ENCODE measurements at places on chromosomes 7 and 10. TPM values are rescaled to one million over a fixed set of nuclear protein-coding genes. Genes with fewer than 3 reads are reported as not detected.

- DNase-seq = peak; percentile 49
Observed at GRCh38 chr7:55409482-55410225, 44.5 kb downstream of the LANCL2 start.

- peak; percentile 27 for DNase-seq
Observed at GRCh38 chr10:35216303-35216905, 89.8 kb downstream of the CREM start.

The RNF32 gene
- total RNA-seq = 4.1 TPM

DNA sequence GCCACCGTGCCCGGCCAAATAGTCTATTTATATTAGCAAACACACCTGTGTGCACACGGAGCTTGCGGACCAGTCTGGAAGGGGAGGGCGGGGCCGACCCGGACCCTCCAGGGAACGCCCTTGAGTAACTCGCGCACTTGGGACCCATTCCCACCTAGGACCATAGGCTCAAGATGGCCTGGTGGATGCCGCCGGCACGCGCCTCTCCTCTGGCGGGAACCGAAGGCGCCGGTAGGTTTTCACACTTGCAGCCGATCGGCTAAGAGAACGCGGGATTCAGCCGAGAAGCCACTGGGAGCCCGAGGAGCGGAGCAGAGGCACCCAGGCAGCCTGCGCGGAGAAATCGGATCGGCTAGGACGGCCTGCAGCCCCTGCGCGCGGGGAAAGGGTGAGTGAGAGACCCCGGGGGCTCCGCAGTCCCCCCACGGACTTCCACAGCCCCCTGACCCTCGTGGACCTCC lies 18.9 kb downstream of the IFT22 start:
- no peak for DNase-seq

DNA sequence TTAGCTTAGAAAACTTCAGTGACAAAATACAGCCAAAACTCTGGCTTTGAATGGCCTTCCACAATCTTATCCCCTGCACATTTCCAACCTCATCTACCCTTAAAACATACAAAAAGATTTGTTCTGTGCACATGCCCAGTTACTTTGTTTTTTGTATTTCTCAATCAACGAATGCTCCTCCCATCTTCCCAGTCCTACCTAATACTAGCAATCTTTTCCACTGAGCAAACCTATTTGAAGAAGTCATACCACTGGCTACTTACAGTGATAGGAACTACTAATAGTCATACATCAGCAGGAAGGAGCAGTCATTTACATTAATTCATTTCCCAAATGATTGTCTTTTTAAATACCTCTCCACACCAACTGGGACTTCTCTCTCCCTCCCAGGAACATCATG lies 2.5 kb downstream of the USP54 start:
- DNase-seq = no peak

- DNase-seq = no peak
Observed at GRCh38 chr7:5502721-5503243, 79.1 kb upstream of the TNRC18 start.

The TRRAP gene
- total RNA-seq = 18.8 TPM

GRCh38 chr10:21399392-21400035 lies 126.0 kb downstream of the SKIDA1 start:
- DNase-seq = peak; percentile 71

- peak; percentile 77 for DNase-seq
Observed at GRCh38 chr7:111090846-111091245, at the start of gene LRRN3. Gene LRRN3, plus strand, starts transcription at chr7:111091127. Its CDS starts 31,646 bp downstream, at chr7:111122773.

The PNLIPRP3 gene
- total RNA-seq = 0.06 TPM

DNA sequence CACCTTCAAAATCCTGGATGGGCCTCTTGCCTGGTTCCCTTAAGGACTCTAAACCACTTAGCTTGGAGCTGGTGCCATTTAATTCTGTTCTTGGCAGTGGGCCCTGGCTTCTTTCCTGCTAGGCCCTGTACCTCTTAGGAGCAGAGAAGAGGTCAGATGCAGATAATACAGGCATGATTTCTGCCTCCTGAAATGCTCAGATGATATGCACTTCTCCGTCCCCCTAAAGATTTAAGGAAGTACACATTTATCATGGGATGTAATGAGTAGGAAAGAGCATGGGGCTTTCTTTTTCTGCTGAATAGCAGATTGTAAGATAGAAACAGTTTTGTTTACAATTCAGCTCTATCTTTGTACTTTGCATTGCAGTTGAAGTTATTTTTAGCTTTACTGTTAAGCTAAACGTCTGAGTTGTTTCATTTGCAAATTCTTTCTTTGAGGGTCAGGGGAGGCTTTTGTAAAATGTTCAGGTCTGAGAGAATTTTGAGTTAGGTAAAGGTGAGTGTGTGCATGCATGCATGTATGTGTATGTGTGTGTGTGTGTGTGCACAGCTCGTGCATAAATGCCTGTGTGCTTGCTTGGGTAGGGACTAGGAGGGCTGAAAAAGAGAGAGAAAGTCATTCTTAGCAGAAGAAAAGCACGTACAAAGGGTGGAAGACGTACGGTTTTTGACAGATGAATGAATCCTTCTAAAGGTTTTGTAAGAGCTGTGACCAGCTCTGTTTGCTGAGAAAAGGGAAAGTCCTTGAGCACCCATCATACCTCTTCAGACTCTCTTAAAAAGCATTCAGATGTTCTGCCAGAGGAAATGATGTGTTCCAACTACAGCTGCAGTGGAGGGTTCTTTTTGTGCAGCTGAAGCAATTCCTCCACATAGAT lies 364.2 kb downstream of the AUTS2 start:
- no peak for DNase-seq

The NANOS1 gene
- total RNA-seq = 0.45 TPM

The TRDMT1 gene
- total RNA-seq = 5.9 TPM

GRCh38 chr7:30813466-30813865 lies 42.2 kb downstream of the MINDY4 start:
- no peak for DNase-seq

DNA sequence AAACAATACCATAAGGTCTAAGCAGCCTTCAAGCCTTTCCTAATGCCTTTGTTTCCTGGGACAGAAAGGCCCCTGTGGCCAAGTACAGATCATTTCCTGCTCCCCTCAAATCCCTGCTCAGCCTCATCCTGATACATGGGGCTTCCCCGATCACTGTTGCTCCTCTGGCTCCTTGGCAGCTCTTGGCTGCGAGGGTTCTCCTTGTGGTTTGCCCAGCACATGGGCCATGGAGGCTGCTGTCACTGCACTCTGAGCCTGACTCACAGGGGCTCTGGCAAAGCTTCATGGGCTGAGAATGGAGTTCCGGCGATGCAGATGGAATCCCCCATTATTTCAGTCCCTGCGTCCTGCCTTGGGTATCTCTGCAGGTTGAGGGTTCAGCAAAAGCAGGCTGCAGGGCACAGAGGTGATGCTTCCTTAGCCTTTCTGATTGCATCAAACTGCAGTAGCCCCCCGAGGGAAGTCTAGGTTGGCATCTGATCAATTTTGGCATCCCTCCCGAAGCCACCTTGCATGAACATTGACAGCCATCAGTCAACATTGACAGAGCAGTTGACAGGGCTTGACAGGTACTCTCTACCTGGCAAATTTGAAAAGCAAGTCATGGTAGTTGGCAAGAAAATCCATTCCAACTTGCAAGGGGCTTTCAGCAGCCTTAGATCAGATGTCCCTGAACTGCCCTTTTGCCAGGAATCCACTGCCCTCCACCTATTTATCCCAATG lies 168.6 kb downstream of the GFRA1 start:
- no peak for DNase-seq

DNA sequence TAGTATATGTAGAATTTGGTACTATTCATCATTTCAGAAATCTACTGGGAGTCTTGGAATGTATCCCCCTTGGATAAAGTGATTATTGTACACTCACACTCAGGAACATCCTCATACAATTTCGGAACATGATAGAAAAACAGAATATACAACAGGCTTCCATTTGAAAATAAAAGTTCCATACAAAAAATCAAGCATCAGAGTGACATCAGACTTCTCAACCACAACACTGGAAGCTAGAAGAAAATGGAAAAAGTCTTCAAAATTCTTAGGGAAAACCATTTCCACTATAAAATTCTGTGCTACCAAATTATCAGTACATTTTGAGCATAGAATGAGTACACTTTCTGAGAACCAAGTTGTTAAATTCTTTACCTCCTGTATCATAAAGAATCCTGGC lies 8.8 kb downstream of the LYZL1 start:
- DNase-seq = no peak

The LBX1 gene
- 1.7 TPM for total RNA-seq

The HMX2 gene
- total RNA-seq = not detected
